ENCODE measurements at places on chromosomes 13 and 19.

- DNase-seq, result peak; percentile 48
These were observed 26.0 kb upstream of the ZNF331 start for GRCh38 chr19:53511933-53512374.

- no peak for DNase-seq
These were observed 1.0 kb downstream of the CACNA1A start for GRCh38 chr19:13505164-13505695.

DNA sequence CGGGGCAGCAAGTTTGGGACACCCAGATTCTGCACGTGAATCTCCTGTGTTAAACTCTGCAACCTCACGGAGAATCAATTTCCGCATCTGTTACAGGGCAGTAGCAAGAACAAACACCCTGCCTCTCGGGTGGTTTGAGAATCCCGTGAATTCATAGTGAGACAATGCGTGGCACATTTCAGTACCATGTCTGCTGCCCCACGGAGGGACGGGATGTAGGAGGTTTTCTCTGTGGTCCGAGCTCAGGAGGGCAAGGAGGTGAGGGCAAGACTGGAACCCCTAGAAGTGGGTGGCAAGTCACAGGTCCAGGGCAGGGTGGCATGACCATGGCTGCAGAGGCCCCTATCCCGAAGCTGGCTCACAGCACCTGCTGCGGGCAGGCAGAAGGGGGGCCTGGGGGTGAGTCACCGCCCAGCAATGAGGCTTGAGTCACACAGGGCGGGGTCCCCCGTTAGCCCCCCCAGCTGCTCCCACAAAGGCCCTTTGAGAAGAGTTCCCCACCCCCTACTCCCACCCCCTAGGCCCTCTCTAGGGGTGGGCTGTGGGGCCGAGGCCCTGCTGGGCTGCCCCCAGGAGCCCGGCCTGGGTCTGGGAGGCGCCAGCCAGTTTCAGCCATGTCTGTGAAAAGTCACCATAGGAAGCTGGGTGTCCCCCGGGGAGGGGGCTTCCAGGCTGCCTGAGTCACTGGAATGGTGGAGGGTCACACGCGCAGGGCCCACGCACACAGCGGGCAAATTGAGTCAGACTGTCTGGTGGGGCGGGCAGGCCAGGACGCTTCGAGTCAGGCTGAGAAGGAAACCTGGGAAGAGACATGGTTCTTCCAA, 25.8 kb upstream of the NANOS3 start:
- DNase-seq, result peak; percentile 37

- no peak for DNase-seq
These were observed 5.0 kb downstream of the SIGLEC9 start for GRCh38 chr19:51129716-51130115.

DNA sequence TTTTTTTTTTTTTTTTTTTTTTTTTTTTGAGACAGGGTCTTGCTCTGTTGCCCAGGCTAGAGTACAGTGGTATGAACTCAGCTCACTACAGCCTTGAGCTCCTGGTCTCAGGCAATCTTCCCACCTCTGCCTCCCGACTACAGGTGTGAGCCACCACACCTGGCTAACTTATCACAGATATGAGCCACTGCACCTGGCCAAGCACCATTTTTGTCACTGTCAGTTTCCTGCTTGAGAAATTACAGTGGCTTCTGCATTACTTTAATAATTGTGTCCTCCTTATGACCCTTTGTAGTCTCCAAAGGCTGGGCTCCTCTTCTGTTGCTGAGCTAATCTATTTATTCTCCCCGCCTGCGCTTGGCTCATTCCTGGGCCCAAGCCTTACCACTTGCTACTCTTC, 16.0 kb downstream of the UBE2L5 start:
- DNase-seq, result no peak

GRCh38 chr13:45370922-45371406, 30.0 kb upstream of the TPT1 start:
- peak; percentile 63 for DNase-seq

- DNase-seq, result no peak
These were observed 144.0 kb downstream of the IRS2 start for GRCh38 chr13:109642358-109642757.
